ENCODE measurements at places on chromosomes 2 and 18.

DNA sequence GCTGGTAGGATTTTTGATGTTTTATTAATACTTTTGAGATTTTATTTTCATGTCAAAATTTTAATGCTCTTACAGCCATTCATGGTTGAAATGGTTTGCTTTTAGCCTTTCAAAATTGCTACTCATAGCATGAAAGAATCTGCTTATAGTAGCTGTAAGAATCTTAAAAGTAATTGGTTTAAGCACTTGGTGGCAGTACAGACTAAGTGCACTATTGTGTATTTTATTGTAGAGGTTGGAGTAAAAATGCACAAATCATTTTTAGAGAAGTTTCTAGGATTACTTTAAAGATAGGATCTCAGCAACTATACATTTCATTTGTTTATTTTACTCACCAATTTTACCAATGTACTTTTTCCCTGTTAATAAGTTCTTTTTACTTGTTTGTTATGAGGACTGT, 205.8 kb downstream of the SPAG16 start:
- DNase-seq = no peak

DNA sequence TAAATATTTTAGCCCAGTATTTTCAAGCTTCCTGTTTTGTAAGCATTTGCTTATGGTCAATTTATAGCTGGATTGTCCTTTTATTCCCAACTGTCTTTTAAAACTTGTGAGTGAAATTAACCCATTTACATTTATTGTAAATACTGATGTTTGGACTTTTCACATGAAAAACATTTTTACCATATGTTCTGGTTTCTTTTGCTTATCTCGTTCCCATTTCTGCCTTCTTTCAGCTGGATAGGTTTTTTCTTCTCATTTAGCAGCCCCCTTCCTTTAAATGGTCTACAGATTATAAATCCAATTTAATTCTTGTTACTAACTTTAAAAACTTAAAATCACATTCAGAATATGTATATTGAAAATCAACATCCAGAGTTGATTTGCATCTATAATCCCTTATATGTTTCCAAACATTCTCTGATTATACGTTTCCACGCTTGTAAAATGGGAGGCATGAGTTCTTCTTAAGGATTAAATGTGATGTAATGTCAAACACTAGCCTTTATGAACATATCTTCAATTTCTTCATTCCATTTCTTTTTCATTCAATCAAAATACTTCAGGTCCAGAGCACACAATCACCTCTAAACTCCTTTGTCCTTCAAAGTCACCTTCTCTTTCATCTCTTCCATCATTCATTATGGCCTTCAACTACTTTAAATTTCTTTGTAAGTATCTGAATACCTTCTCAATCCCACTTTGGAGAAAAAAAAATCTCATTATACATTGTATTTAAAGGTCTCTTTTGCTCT, 1.1 kb upstream of the KDM3A start:
- DNase-seq = no peak

DNA sequence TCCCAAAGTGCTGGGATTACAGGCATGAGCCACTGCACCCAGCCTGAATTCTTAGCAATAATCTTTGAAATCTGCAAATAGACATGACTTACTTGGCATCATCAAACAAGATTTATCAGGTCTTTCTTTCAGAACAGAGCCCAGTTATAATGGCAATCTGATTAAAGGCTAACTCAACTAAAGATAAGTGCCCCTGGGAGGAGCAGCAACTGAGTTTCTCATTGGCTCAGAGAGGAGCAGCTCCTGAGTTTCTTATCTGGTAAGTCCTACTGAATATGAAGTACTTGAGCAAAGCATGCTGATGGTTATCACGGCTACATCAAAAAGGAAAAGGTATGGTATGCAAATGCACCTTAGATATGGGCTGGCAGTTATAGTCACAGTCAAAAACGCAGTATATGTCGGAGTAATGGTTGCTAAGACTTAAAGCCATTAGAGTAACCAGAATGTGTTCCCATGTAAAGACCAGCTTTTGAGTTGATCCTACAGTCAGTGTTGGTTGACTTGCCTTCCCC, 15.0 kb upstream of the AP1S3 start:
- DNase-seq = no peak

DNA sequence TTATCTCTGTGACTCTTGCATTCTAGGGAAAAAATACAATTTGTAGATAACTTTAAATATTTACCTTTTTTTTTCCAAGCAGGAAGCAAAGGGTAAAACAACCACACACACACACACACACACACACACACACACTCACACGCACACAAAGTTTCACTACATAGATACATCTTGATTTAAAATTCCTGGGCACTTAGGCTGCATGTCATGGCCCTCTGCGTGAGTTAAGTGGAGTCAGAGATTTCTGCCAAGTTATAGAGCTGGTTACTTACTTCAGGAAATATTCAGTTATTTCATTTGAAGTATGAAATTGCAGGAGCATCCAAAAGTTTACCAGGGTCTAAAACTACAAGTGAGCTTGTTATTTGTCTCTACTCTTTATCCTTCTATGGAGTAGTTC, 612.0 kb downstream of the IRS1 start:
- no peak for DNase-seq

GRCh38 chr2:160207804-160208654, 8.0 kb upstream of the ITGB6 start:
- no peak for DNase-seq

- DNase-seq = no peak
Measured at GRCh38 chr2:175552902-175553301, 371.4 kb upstream of the ATP5MC3 start.

DNA sequence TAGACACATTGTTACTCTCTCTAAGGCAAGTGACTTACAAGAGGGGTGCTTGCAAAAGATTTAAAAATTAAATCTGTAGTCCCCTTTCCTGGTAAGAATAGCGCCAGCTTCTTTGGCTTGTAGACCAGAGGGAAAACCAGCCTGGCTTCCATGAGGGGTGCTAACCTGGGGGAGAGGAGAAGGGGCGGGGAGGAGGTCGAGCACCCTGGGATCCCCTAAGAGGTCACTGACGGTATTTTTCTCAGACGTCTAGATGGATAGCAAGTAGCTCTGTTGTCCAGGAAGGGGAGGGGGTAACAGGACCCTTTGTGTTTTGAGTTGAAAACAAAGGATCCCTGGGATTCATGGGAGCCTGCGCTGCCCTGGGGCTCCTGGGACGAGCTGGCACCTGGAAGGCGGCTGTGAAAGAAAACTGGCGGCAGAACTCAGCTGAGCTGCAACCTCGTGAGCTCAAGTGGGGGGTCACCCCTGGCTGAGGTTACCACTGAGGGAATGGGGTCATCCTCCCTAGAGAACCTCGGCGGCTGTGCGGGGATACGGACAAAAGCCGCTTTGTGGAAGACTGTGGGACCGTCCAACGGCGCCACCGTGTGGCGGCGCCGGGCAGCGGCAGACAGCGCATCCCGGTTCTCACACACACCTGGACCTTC, 37.8 kb upstream of the MRPL19 start:
- peak; percentile 5 for DNase-seq

DNA sequence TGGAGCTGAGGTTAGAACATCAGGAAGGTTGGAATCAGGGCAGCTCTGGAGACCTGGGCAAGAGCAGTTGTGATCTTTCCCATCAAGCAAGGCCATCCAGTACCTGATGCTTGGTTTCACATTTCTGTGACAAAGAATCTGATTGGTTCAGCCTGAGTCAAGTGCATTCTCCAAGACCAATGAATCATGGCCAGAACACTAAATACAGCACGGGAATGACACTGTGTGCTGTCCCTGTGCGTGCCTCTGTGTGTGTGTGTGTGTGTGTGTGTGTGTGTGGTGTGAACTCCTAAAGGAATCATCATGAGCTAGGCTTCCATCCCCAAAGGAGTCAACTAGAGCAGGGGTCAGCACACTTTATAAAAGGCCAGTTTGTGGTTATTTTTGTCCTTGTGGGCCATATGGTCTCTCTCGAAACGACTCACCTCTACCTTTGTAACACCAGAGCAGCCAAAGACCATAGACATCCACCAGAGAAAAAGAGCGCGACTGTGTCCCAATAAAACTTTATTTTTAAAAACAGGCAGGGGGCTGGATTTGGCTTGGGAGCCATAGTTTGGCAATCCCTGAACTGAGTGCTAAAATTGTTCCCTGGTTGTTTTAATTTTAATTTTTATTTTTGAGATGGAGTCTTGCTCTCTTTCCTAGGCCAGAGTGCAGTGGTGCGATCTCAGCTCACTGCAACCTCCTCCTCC, 99.7 kb downstream of the INHBB start:
- no peak for DNase-seq

GRCh38 chr2:190910341-190911136, 29.9 kb downstream of the GLS start:
- no peak for DNase-seq

GRCh38 chr2:84799772-84800171, 81.1 kb downstream of the TRABD2A start:
- DNase-seq = no peak

Measured in stimulated activated CD4-positive, alpha-beta T cell treated with anti-CD3 and anti-CD28 coated beads, TNF-alpha, amount 100 ng/mL, for 4 hours (primary cell).